ENCODE measurements at places on chromosomes 6 and 20. TPM values are rescaled to one million over a fixed set of nuclear protein-coding genes. Genes with fewer than 3 reads are reported as not detected.

Gene SRMS
- not detected for total RNA-seq

DNA sequence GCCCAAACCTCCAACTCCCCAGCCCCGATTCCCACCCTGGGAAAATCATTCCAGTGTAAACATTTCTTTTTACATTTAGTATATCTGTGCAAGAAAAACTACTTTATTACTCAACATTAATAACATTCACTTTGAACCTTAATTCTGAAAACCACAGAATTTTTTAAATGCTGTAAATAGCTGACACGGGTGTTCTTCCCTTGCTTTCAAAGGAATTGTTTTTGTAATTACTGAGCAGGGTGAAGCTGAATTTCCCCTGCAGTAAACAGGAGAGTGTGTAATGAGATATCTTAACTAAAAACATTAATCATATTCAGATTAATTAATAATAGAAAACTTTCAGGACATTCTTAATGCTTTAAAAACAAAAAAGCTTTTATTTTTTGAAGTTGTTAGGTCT lies 99.3 kb upstream of the CITED2 start:
- peak overlapping the region; percentile 57 for H3K4me3 ChIP-seq
- peak overlapping the region; percentile 62 for H3K27ac ChIP-seq
- no peaks in the 10 kb centered on the region for H3K36me3 ChIP-seq
- no peaks in the 10 kb centered on the region for H3K27me3 ChIP-seq
- H3K4me1 ChIP-seq, result peaks cover 26% of the 10 kb centered on the region

GRCh38 chr6:18595774-18596530 lies 208.8 kb downstream of the RNF144B start:
- H3K4me1 ChIP-seq, result 0 out of 2 replicates have a peak, but pooled peaks cover 8% of the 10 kb centered on the region
- H3K36me3 ChIP-seq, result no peaks in the 10 kb centered on the region
- H3K4me3 ChIP-seq, result peak overlapping the region; percentile 33
- H3K27me3 ChIP-seq, result no peaks in the 10 kb centered on the region
- peak; percentile 74 for DNase-seq
- no peak overlapping the region for H3K27ac ChIP-seq

GRCh38 chr20:43936805-43937204 lies 22.2 kb downstream of the TOX2 start:
- DNase-seq, result no peak
- no peak overlapping the region for H3K27ac ChIP-seq
- H3K36me3 ChIP-seq, result no peaks in the 10 kb centered on the region
- no peaks in the 10 kb centered on the region for H3K27me3 ChIP-seq
- peaks cover 34% of the 10 kb centered on the region for H3K4me1 ChIP-seq

- H3K4me3 ChIP-seq, result no peak overlapping the region
- no peaks in the 10 kb centered on the region for H3K36me3 ChIP-seq
- H3K27ac ChIP-seq, result no peak overlapping the region
- peaks cover 52% of the 10 kb centered on the region for H3K27me3 ChIP-seq
Observed at GRCh38 chr6:33108307-33108706, 32.5 kb downstream of the HLA-DPB1 start.

Gene FOXA2
- total RNA-seq, result not detected

Gene RAET1L
- total RNA-seq, result not detected

GRCh38 chr6:82869493-82869892 lies 196.1 kb downstream of the UBE3D start:
- no peaks in the 10 kb centered on the region for H3K27me3 ChIP-seq
- no peak overlapping the region for H3K27ac ChIP-seq
- no peaks in the 10 kb centered on the region for H3K36me3 ChIP-seq
- no peak for DNase-seq
- no peaks in the 10 kb centered on the region for H3K4me1 ChIP-seq

GRCh38 chr20:62233684-62234083 lies 4.6 kb upstream of the OSBPL2 start:
- H3K4me1 ChIP-seq, result no peaks in the 10 kb centered on the region
- H3K4me3 ChIP-seq, result no peak overlapping the region
- no peak overlapping the region for H3K27ac ChIP-seq
- H3K36me3 ChIP-seq, result no peaks in the 10 kb centered on the region
- H3K27me3 ChIP-seq, result no peaks in the 10 kb centered on the region
- no peak for DNase-seq

GRCh38 chr20:53099856-53100255 lies 127.7 kb downstream of the TSHZ2 start:
- H3K4me3 ChIP-seq, result no peak overlapping the region
- peaks cover 27% of the 10 kb centered on the region for H3K4me1 ChIP-seq
- no peaks in the 10 kb centered on the region for H3K36me3 ChIP-seq

Gene SNX9
- total RNA-seq, result 77.8 TPM

GRCh38 chr20:56773749-56774148 lies 144.6 kb downstream of the TFAP2C start:
- H3K27me3 ChIP-seq, result no peaks in the 10 kb centered on the region
- H3K4me3 ChIP-seq, result no peak overlapping the region
- H3K27ac ChIP-seq, result no peak overlapping the region
- H3K4me1 ChIP-seq, result 0 out of 2 replicates have a peak, but pooled peaks cover 6% of the 10 kb centered on the region
- no peaks in the 10 kb centered on the region for H3K36me3 ChIP-seq

Gene SCRT2
- not detected for total RNA-seq

GRCh38 chr20:13396022-13396421 lies 174.9 kb downstream of the ISM1 start:
- no peak overlapping the region for H3K4me3 ChIP-seq
- no peaks in the 10 kb centered on the region for H3K27me3 ChIP-seq
- DNase-seq, result peak; percentile 53
- peaks cover 34% of the 10 kb centered on the region for H3K4me1 ChIP-seq
- H3K36me3 ChIP-seq, result no peaks in the 10 kb centered on the region
- H3K27ac ChIP-seq, result peak overlapping the region; percentile 34

DNA sequence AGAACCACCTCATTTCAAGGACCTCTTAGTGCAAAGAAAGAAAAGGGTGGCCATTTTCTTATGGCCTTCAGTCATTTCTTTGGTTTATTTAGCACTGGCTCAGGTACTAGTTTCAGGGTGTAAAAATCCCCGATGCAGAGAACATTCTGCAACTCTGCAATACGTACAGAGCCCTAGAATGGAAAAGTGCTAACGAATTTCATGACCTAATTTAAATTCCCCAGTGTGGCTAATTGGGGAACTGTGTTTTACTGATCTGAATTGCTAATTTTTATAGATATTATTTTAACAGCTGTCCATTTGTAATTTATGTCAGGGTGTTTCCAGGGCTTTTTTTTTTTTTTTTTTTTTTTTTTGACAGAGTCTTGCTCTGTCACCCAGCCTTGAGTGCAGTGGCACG lies 160.7 kb downstream of the UST start:
- H3K4me3 ChIP-seq, result no peak overlapping the region
- no peaks in the 10 kb centered on the region for H3K4me1 ChIP-seq
- no peak for DNase-seq
- no peaks in the 10 kb centered on the region for H3K27me3 ChIP-seq

DNA sequence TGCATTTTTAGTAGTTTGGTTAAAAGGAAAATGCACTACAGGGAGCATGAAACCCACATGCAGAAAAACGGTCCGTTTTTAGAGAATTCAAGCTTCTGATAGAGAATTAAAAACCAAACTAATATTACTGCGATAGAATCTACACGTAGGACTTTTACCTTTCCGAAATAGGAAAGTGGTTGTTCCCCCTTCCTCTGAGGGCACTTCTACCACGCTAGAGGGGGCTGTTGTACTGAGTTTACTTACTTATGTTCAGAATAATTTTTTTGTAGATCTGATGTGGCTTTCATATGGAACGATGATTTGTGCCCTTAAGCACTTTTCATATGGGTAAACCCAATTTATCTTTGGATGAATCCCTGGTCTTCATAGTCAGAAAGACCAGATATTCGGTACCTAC lies 264.3 kb upstream of the PLN start:
- H3K27ac ChIP-seq, result no peak overlapping the region
- H3K27me3 ChIP-seq, result no peaks in the 10 kb centered on the region
- no peaks in the 10 kb centered on the region for H3K36me3 ChIP-seq
- H3K4me3 ChIP-seq, result peak overlapping the region; percentile 65

GRCh38 chr6:121823437-121823851 lies 388.0 kb downstream of the GJA1 start:
- DNase-seq, result peak; percentile 51
- no peak overlapping the region for H3K4me3 ChIP-seq
- H3K27ac ChIP-seq, result 0 out of 2 replicates have a peak overlapping the region, but pooled peaks have one; percentile 5
- no peaks in the 10 kb centered on the region for H3K27me3 ChIP-seq

DNA sequence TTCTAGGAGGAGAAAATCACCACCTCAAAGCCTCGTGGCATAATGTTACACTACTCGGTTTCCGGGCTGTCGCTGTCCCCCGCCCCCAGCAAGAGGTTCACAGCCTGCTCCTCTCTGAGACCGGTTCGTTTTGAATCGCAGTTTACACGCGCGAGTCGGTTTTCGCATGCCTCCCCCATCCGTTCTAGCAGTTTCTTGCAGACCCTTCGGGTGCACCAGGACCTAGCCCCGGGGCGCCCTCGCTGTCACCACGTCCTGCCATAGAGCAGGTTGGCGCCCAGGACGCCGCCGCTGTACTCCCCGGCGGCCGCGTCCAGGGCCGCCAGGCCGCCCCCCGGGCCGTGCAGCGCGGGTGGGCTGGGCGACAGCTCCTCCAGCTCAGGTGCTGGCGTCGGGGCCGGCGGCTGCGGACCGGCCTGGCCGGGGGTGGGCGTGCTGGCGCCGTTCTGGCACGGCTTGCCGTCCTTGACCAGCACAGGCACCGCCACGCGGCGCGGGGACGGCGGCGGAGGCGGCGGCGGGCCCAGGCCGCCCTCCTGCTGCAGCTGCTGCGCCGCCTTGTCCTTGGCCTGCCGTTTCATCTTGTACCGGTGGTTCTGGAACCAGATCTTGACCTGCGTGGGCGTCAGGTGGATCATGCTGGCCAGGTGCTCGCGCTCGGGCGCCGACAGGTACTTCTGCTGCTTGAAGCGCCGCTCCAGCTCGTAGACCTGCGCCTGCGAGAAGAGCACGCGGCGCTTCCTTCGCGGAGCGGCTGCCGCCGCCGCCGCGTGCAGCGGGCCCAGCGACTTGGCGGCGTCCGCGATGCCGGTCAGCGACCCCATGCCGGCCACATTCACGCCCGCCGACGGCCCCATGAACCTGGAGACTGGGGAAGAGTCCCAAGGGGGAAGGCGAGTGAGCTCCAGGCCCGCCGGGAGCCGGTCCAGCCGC lies 1.4 kb downstream of the NKX2-4 start:
- H3K27ac ChIP-seq, result no peak overlapping the region
- H3K4me1 ChIP-seq, result no peaks in the 10 kb centered on the region
- no peak for DNase-seq
- H3K36me3 ChIP-seq, result 0 out of 2 replicates have a peak, but pooled peaks cover 1% of the 10 kb centered on the region
- H3K4me3 ChIP-seq, result no peak overlapping the region
- peaks cover 79% of the 10 kb centered on the region for H3K27me3 ChIP-seq

Gene IL17A
- not detected for total RNA-seq

GRCh38 chr6:24902782-24903181 lies 33.0 kb downstream of the RIPOR2 start:
- peak; percentile 88 for DNase-seq
- no peaks in the 10 kb centered on the region for H3K36me3 ChIP-seq
- H3K4me1 ChIP-seq, result peaks cover 25% of the 10 kb centered on the region
- 0 out of 2 replicates have a peak overlapping the region, but pooled peaks have one; percentile 6 for H3K27ac ChIP-seq
- no peaks in the 10 kb centered on the region for H3K27me3 ChIP-seq
- no peak overlapping the region for H3K4me3 ChIP-seq

DNA sequence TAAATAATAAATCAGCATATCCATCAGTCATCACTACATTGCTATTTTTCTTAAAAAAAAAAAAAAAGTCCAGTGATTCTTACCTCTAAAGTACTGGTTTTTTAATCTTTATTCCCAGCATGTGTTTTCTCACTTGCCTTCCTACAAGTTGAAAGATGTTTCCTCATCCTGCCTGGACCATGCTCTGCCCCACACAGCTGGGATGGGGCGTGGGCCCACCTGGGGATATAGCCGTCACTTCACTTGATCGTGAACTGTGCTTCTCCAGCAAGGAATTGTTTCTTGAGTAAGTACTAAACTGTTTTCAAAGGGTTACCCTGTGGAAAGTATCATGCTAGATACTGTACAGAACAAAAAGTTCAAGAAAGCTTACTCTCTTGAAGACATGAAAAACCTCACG lies 212.6 kb upstream of the HTR1E start:
- no peak overlapping the region for H3K27ac ChIP-seq
- no peak for DNase-seq
- H3K4me1 ChIP-seq, result no peaks in the 10 kb centered on the region
- H3K27me3 ChIP-seq, result no peaks in the 10 kb centered on the region
- no peaks in the 10 kb centered on the region for H3K36me3 ChIP-seq

Gene LAMA5
- 4.5 TPM for total RNA-seq

DNA sequence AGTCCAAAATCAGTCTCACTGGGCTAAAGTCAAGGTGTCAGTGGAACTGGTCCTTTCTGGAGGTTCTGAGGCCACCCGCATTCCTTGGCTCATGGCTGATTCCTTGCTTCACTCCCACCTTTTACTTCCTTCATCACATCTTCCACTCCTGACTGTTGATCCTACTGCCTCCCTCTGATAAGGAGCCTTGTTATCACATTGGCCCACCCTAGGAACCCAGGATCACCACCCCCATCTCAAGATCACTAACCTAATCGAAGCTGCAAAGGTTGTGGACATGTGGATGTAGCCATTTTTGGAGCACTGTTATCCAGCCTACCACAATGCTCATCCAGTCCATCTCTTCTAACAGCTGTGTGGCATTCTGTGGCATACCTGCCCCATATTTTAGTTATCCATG lies 87.2 kb downstream of the TNFAIP3 start:
- H3K4me1 ChIP-seq, result peaks cover 7% of the 10 kb centered on the region
- no peak overlapping the region for H3K27ac ChIP-seq
- no peaks in the 10 kb centered on the region for H3K36me3 ChIP-seq
- no peaks in the 10 kb centered on the region for H3K27me3 ChIP-seq
- DNase-seq, result no peak

Gene ZNF311
- 0.76 TPM for total RNA-seq

DNA sequence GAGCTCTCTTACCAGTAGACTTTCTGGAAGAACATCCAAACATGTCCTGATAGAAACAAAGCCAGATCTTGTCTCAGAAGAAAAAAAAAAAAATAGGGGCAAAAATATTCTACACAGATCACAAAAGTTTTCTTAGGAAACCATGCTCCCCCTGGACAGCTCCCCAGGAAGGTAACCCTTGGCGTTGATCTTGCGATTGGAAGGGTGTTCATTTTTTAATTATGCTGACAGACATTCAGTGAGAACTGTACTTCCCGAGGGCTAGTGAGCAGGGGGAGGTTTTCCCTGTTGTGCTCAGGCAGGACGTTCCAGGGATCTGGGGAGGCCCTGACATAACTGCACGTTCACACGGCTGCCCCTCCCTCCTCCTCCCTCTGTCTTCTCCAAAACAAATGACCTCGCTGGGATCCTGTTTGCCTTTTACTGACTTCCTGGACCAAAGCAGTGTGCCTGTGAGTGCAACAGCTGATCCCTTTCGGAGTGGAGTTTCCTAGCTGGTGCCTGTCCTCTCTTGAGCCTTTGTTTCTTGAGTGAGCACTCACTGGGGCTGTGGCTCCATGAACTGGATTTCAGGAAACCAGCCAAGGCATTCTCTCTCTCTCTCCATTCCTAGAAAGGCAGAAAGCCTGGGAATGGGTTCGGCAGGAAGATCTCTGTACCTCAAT lies 46.7 kb downstream of the MARCKS start:
- H3K4me3 ChIP-seq, result no peak overlapping the region
- H3K4me1 ChIP-seq, result peaks cover 10% of the 10 kb centered on the region
- H3K27ac ChIP-seq, result no peak overlapping the region
- H3K27me3 ChIP-seq, result no peaks in the 10 kb centered on the region
- H3K36me3 ChIP-seq, result no peaks in the 10 kb centered on the region
- peak; percentile 12 for DNase-seq
